ENCODE measurements at places on chromosomes 6 and 20.

DNA sequence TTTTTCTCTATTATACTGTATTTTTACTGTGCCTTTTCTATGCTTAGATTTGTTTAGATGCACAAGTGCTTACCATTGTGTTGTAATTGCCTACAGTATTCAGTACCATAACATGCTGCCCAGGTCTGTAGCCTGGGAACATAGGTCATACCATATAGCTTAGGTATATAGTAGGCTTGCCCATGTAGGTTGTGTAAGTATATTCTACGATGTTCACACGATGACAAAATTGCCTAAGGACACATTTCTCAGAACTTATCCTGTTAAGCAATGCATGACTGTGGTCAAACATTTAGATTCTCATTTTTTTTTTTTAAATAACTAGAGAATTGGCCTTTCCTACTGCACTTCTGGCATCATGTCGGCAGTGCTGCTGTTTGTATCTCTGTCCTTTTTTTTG, 253.7 kb upstream of the SUPT3H start:
- DNase-seq = no peak

DNA sequence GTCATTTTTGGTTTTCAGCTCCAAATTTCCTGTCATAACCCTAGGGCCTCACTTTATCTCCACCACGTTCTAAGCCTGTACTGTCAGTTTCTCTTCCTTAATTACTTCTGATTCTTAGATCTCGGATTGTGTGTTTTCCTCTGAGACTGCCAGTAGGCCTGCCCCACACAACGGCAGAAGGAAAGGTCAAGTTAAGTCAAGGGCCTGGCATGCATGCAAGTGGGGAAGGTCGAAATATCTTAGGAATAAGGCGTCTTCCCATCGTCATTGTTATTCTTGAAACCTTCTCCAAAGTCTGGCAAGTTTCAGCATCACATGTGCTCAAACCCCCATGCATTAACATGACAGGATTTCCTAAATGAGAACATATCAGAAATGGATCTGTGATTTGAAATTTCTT, 203.5 kb upstream of the TSHZ2 start:
- no peak for DNase-seq

DNA sequence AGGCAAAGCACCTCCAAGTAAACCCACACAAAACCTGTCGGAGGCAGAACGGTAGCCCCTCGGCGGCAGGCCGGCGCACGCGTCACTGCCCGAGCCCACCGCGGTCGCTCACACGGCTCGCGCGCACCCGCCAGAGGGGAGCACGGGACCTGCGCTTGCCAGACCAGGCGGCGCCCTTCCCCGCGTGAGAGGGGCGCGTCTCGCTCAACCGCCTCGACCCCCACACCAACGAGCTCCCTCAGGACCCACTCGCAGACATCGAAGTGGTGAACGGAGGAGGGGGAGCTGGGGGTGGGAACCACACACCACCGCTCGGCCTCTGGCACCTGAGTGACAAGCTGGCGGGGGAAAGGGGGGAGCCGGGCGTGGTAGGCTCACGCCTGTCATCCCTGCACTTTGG, 1513.4 kb upstream of the DEFB115 start:
- DNase-seq = no peak

DNA sequence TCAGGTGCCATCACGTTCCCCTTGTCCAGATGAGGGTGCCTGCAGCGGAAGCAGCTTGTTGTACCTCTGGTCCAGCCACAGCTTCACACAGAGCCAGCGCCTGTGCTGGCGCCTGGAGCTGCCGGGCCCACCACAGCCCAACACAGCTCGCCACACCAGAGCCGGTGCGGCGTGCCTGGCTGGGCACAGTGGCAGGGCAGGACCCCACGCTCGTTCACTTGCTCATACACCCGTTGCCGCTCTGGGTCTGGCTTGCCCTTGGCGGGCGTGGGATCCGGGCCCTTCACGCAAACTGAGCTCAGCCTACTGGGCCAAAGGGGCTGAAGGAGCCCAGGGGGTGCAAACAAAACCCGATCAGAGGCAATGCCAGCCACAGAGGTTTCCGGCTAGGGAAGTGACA, 492.5 kb upstream of the MANEA start:
- no peak for DNase-seq

DNA sequence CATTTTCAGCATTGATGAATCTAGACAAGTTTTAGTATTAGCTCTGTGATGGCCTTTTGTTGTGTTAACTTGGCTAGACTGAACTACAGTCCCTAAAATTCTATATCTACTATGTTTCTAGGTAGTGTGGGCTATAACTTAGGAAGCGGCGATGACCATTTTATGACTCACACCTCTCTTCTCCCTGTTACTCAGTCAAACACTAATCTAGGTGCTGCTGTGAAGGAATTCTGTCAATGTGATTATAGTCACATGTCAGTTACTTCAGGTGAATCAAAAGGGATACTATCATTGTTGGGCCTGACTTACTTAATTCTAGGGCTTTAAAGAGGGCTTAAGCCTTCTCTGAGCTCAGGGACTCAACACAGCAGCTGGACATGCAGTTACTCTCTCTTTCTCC, 691.5 kb upstream of the MAP3K7 start:
- DNase-seq = no peak

DNA sequence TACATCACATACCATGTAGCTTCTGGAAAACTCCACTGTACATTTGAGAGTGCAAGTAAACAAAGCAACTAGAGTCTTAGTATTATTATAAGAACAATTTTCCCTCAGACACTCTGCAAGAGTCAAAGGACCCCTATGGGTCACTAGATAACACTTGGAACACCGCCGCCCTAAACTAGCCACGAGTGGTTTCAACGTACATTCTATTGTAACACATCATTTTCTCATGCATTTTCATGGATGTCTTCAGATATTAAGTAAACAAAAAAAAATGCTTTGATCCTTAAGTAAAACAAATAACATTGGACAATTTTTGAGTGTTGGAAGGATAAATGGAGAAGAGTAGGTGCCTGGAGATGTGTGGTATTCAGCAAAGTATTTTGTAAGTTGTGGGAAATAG, 3.2 kb upstream of the RNF146 start:
- DNase-seq = no peak
